ENCODE measurements at places on chromosomes 7 and 10.

- H3K27me3 ChIP-seq, result no peaks in the 10 kb centered on the region
- H3K4me3 ChIP-seq, result no peak overlapping the region
- no peak overlapping the region for H3K27ac ChIP-seq
- H3K4me1 ChIP-seq, result no peaks in the 10 kb centered on the region
- no peak for DNase-seq
Measured at GRCh38 chr7:121755818-121756552, 117.0 kb upstream of the PTPRZ1 start.

GRCh38 chr7:47905076-47905920, 43.0 kb downstream of the PKD1L1 start:
- H3K4me1 ChIP-seq, result no peaks in the 10 kb centered on the region
- H3K27me3 ChIP-seq, result no peaks in the 10 kb centered on the region
- H3K36me3 ChIP-seq, result no peaks in the 10 kb centered on the region
- H3K4me3 ChIP-seq, result no peak overlapping the region
- no peak overlapping the region for H3K27ac ChIP-seq

- H3K4me3 ChIP-seq, result no peak overlapping the region
- DNase-seq, result no peak
- no peaks in the 10 kb centered on the region for H3K4me1 ChIP-seq
- no peaks in the 10 kb centered on the region for H3K27me3 ChIP-seq
- no peak overlapping the region for H3K27ac ChIP-seq
Measured at GRCh38 chr7:71264005-71264404, 132.1 kb downstream of the GALNT17 start.

DNA sequence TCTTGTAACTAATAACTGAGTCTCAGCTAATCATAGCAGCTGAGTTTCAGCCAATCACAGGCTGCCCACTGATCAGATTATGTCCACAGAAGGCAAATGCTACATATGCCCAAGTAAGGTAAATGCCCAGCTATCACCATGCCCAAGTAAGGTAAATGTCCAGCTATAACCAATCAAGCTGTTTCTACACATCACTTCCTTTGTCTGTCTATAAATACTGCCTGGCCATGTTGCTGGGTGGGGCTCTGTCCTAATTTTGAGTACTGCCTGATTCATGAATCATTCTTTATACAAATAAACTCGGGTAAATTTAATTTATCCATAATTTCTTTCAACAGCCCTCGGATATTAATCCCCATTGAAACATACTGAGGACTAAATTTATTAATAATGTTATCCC, 312.4 kb downstream of the CACNA2D1 start:
- H3K4me1 ChIP-seq, result no peaks in the 10 kb centered on the region
- no peaks in the 10 kb centered on the region for H3K27me3 ChIP-seq
- no peaks in the 10 kb centered on the region for H3K36me3 ChIP-seq
- no peak overlapping the region for H3K27ac ChIP-seq

DNA sequence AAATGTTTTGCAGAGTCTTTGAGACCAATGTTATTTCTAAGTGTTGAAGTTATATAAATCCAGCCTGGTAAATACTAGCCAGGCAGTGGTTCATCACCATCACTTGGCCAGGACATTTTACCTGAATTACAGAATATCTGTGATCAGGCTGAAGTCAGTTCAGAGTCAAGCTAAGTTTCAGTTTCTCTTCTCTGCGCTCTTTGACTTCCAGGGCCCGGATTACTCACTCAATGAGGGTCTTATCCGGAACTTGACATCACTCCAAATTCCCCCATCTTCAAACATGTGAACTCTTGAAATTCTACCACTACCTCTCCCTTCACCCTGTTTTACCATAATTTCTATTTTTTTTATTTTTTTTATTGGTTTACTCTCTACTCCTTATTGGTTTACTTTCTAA, 36.6 kb upstream of the CCAR1 start:
- H3K27ac ChIP-seq, result no peak overlapping the region
- no peak for DNase-seq
- no peak overlapping the region for H3K4me3 ChIP-seq
- no peaks in the 10 kb centered on the region for H3K4me1 ChIP-seq
- H3K36me3 ChIP-seq, result no peaks in the 10 kb centered on the region

GRCh38 chr7:155234158-155234492, 63.6 kb upstream of the INSIG1 start:
- no peaks in the 10 kb centered on the region for H3K36me3 ChIP-seq
- no peaks in the 10 kb centered on the region for H3K4me1 ChIP-seq
- peak overlapping the region; percentile 23 for H3K27ac ChIP-seq
- H3K27me3 ChIP-seq, result no peaks in the 10 kb centered on the region

GRCh38 chr10:96671211-96671890, 49.0 kb downstream of the PIK3AP1 start:
- DNase-seq, result no peak
- H3K4me1 ChIP-seq, result no peaks in the 10 kb centered on the region
- H3K36me3 ChIP-seq, result no peaks in the 10 kb centered on the region
- no peaks in the 10 kb centered on the region for H3K27me3 ChIP-seq

GRCh38 chr10:107043461-107043860, 121.0 kb downstream of the SORCS1 start:
- no peaks in the 10 kb centered on the region for H3K36me3 ChIP-seq
- H3K4me3 ChIP-seq, result no peak overlapping the region
- no peak for DNase-seq
- no peaks in the 10 kb centered on the region for H3K4me1 ChIP-seq
- H3K27ac ChIP-seq, result no peak overlapping the region

GRCh38 chr7:150745876-150746275, 8.7 kb downstream of the GIMAP5 start:
- H3K4me1 ChIP-seq, result no peaks in the 10 kb centered on the region
- no peak overlapping the region for H3K4me3 ChIP-seq
- no peak for DNase-seq
- H3K36me3 ChIP-seq, result no peaks in the 10 kb centered on the region
- H3K27me3 ChIP-seq, result no peaks in the 10 kb centered on the region
- no peak overlapping the region for H3K27ac ChIP-seq

GRCh38 chr7:26514633-26515032, 223.0 kb downstream of the SNX10 start:
- no peak overlapping the region for H3K27ac ChIP-seq
- no peak overlapping the region for H3K4me3 ChIP-seq
- no peaks in the 10 kb centered on the region for H3K36me3 ChIP-seq

GRCh38 chr7:87413029-87413428, 62.5 kb downstream of the ABCB4 start:
- H3K27ac ChIP-seq, result no peak overlapping the region
- no peak for DNase-seq
- H3K36me3 ChIP-seq, result no peaks in the 10 kb centered on the region
- no peaks in the 10 kb centered on the region for H3K27me3 ChIP-seq
- H3K4me3 ChIP-seq, result no peak overlapping the region

GRCh38 chr7:66664590-66665293, 36.1 kb downstream of the KCTD7 start:
- no peaks in the 10 kb centered on the region for H3K27me3 ChIP-seq
- DNase-seq, result no peak
- no peaks in the 10 kb centered on the region for H3K4me1 ChIP-seq
- H3K36me3 ChIP-seq, result no peaks in the 10 kb centered on the region
- no peak overlapping the region for H3K4me3 ChIP-seq

DNA sequence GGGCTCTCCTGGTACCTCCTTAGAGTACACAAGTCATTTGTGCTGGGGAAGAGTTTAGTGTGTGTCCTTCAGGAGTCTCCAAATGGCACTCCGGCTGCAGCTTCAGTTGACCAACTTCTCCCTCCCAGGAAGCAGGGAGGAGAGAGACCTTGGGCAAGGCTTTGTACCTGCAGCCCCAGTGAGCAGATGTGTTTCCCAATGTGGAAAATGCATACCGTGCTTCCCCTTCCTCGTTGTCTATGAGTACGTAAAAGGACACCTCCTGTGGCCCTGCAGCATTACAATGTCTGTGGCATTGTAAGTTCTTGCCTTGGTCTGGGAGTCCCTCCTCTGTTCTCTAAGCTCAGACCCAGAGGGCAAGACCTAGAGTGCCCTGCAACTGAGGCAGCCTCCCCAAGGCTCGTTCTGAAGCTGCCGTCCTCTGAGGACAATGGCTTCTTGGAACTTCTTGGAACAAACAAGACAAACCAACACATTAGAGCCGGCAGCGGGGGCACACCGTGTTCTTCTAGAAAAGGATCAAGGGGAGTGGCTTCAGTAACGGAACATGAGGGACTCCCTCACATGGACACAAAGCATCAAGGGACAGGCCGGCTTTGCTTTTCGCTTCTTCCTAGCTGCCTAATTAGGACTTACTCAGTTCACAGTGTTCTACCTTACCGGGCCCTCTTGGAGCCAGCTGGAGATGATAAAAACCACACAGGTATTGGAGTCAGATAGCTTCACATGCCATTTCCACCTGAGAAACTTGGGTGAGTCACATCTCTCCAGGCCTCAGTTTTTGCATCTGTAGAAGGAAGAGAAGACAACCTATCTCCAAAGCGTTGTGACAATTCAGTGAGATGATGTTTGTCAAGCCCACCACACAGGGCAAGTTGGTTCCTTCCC, 20.9 kb upstream of the PPA1 start:
- H3K36me3 ChIP-seq, result no peaks in the 10 kb centered on the region
- no peak for DNase-seq
- no peaks in the 10 kb centered on the region for H3K27me3 ChIP-seq
- H3K27ac ChIP-seq, result no peak overlapping the region
- no peak overlapping the region for H3K4me3 ChIP-seq
- no peaks in the 10 kb centered on the region for H3K4me1 ChIP-seq

DNA sequence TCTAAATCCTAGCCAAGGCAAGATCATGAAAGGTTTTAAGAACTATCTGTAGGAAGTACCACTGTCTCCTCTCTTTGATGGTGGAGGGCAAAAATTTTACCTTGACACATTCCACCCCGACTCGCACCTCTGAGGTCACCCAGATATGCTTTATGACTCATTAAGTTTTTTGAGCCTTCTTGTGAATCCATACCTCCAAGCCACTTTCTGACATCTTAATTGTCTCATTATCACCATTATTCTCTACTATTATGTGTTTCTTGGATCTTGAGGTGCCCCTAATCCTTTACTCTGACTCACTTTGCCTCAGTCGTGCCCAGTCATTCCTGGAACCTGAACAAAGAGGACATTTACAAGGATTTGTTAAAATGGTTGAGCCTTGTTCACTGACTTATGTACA, 146.6 kb downstream of the RAPGEF5 start:
- H3K4me1 ChIP-seq, result peaks cover 13% of the 10 kb centered on the region
- H3K4me3 ChIP-seq, result no peak overlapping the region
- H3K27me3 ChIP-seq, result no peaks in the 10 kb centered on the region
- H3K27ac ChIP-seq, result no peak overlapping the region
- H3K36me3 ChIP-seq, result no peaks in the 10 kb centered on the region

DNA sequence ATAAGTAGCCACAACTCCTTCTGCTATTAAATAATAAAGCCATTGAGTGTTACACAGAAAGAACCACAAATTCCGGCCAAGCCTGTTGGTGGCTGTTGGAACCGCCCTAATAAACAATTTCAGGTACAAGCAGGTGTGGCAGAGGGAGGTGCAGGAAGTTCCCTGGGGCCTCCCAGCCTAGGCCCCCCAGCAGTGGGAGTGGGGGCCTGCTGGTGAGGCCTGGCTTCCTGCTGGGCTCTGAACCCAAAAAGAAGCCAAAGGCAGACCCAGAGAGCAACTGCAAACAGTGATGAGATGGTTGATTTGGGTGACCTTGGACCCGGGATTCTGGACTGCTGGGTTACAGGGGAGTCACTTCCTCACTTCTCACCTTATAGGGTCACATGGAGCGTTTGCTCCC, 21.0 kb upstream of the LMTK2 start:
- H3K36me3 ChIP-seq, result no peaks in the 10 kb centered on the region
- H3K27ac ChIP-seq, result no peak overlapping the region
- no peaks in the 10 kb centered on the region for H3K27me3 ChIP-seq
- H3K4me1 ChIP-seq, result no peaks in the 10 kb centered on the region

DNA sequence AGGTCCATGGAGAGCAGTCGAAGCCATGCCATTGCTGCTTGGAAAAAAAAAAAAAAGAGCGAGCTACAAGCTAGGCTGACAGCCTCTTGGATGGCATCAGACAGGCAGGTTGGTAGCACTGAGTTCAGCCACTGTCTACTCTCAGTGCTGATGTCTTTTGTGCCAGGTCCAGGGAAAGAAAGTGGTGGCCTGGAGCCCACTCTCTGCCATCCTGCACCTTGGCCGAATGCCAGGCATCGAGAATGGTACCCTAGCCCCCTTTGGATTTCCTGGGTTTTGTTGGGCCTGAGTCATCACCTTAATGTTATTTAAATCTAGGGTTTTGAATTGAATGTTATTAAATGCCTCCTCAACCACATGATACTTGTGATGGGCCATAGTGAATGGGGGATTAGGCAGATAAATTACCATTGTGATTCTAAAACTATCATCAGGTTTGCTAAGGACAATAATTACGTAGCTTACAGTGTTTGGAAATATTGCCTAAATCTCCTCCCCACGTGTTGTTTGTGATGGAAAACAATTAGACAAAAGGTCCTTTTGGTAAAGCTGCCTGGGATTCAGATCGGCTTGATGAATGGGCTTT, 195.7 kb upstream of the GPR26 start:
- H3K27ac ChIP-seq, result no peak overlapping the region
- no peaks in the 10 kb centered on the region for H3K4me1 ChIP-seq
- no peaks in the 10 kb centered on the region for H3K27me3 ChIP-seq
- H3K36me3 ChIP-seq, result no peaks in the 10 kb centered on the region
- H3K4me3 ChIP-seq, result no peak overlapping the region

DNA sequence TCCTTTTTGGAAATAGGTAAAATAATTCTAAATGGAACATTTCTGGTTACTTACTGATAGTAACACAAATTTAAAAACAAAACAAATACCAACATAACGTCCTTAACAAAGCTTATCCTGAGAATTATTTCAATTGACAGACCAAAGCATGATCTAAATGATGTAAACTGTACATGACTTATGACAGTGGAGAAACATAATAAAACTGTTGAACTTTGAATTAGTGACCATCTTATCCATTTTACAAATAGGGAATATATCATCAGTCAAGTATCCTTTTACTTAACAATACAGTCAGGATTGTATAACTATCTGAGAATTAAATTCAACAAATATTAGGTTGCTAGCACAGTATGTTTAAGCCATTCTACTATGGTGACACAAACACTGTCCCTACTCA, 2.4 kb downstream of the IPMK start:
- no peaks in the 10 kb centered on the region for H3K4me1 ChIP-seq
- peak overlapping the region; percentile 96 for H3K27ac ChIP-seq
- H3K36me3 ChIP-seq, result no peaks in the 10 kb centered on the region
- no peaks in the 10 kb centered on the region for H3K27me3 ChIP-seq

DNA sequence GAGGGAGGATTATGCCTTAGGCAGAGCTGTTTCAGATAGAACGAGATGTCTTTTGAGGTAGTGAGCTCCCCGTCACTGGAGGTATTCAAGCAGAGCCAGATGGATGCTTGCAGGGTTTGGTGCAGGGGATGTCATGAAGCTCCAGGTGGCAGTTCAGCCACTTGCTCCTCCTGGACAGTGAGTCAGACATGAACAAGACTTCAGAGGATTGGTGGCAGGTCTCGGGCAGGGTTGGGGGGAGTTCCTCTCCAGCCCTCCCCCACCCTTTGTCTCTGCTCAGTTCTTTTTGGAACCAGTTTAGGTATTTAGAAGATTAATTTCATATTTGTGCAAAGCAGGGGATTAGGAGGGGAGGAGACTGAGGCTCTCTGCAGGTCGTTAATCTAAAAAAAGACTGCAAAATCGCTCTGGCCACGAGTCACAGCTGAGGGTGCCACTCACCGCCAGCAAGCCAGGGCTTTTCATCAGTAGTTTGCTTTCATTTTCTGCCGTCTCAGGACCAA, 21.5 kb upstream of the MYL10 start:
- H3K36me3 ChIP-seq, result no peaks in the 10 kb centered on the region
- H3K27ac ChIP-seq, result no peak overlapping the region
- no peaks in the 10 kb centered on the region for H3K4me1 ChIP-seq
- H3K4me3 ChIP-seq, result no peak overlapping the region
- DNase-seq, result no peak
- no peaks in the 10 kb centered on the region for H3K27me3 ChIP-seq

- H3K27ac ChIP-seq, result no peak overlapping the region
- no peaks in the 10 kb centered on the region for H3K27me3 ChIP-seq
- no peaks in the 10 kb centered on the region for H3K36me3 ChIP-seq
- DNase-seq, result no peak
- no peaks in the 10 kb centered on the region for H3K4me1 ChIP-seq
- no peak overlapping the region for H3K4me3 ChIP-seq
Measured at GRCh38 chr10:25698638-25699037, 235.4 kb upstream of the MYO3A start.

Data from breast epithelium (tissue), 4 donors.